Cardiac septum (tissue), 1 donor: ENCODE measurements at places on chromosomes 1 and 21.

GRCh38 chr1:206949208-206949607 is 2.9 kb upstream of the PIGR start:
- DNase-seq: no peak

GRCh38 chr1:24369801-24370200 is 43.8 kb downstream of the STPG1 start:
- DNase-seq: no peak

DNA sequence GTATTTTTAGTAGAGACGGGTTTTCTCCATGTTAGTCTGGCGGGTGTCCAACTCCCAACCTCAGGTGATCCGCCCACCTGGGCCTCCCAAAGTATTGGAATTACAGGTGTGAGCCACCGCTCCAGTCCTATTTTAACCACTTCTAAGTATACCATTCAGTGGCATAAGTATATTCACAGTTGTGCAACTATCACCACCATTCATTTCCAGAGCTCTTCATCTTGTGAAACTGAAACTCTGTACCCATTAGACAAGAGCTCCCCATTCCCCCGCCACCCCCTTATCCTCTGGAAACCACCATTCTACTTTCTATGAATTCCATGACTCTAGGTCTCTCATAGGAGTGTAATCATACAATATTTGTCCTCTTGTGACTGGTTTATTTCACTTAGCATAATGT is 40.2 kb upstream of the CAMTA1 start:
- no peak for DNase-seq

DNA sequence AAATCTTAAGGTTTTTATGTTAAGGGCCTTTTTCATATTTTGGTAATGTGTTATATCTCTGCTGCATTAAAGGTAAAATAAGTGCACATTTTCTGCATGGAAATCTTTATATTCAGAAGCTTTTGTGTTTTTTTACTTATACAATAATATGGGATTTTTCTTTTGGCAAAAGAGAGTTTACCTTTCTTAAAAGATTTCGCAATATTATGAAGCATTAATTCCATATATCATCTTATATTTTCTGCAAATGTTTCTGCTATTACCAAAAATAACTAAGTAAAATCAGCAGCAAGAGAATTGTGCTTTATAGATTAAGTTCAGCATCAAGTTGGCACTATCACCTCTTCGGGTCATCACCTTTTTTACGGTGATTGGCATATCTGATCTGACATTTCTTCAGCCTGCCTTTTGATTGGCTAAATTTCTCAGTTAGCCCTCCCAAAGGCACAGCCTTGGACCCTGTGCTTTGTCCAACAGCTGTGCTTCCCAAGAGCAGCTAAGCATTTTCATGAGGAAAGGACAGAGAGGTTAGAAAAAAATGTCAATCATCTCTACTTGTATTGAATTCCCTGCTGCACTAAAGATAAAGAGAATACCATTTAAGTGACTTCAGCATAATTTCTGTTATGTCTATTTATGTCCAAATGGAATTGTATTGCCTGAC is 767.1 kb upstream of the PRMT6 start:
- no peak for DNase-seq

- DNase-seq: no peak
These were observed at the start of gene ST6GALNAC5 for GRCh38 chr1:76867342-76868130. TSS of gene ST6GALNAC5 (plus strand) at chr1:76867480.
